K562 (cell line): ENCODE measurements at places on chromosomes 2 and 18.

GRCh38 chr2:54806975-54807374, 83.5 kb downstream of the EML6 start:
- DNase-seq = no peak

- DNase-seq = no peak
Measured at GRCh38 chr2:177239932-177240630, 24.4 kb downstream of the NFE2L2 start.

DNA sequence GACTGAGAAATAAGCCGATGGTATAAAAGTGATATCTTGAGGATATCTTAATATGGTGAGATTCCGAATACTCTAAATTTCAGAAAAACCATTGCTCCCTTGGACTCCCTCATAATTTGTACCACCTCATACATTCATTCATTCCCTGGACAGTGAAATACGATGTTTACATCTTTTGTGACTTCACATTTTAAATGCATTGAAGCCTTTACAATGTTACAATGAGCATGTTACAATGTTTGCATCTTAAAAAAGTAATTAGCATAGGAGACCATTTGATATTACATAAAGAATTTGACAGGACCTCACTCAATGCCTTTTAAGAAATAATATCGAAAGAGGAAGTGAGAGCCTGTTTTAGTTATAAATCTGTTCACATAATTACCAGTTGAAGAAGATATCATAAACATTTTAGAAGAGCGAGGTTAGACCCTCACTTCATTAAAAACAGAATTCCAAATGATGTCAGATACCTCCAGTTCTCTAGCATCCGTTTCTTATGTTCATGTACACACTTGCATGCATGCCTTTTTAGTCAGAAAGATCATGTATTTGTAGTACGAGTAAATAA, 372.0 kb downstream of the ARHGAP15 start:
- DNase-seq = no peak

- DNase-seq = no peak
Measured at GRCh38 chr2:191538334-191538903, 139.5 kb upstream of the NABP1 start.

DNA sequence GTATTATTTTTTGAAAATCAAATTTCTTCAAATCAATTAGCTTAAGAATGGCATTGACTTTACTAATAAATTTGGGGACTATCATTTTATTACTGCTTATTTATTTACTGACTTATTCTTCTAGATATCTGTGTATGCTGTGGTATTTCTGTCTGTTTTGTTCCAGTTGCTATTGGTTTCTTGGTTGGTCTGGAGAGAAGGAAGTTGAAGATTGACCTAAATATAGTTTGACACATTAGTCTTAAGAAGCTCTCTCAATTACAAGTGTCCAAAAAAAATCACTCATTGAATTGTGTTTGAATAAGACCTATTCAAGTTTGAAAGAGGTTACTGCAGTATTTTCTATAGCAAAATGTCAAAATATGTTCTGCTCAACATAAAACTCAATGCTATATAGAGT, 153.3 kb upstream of the KYNU start:
- no peak for DNase-seq

- DNase-seq = no peak
Measured at GRCh38 chr18:58792086-58792485, 72.6 kb upstream of the ZNF532 start.

- no peak for DNase-seq
Measured at GRCh38 chr2:205409411-205409810, 272.9 kb upstream of the NRP2 start.

- no peak for DNase-seq
Measured at GRCh38 chr2:113183264-113183663, 9.5 kb downstream of the PSD4 start.

DNA sequence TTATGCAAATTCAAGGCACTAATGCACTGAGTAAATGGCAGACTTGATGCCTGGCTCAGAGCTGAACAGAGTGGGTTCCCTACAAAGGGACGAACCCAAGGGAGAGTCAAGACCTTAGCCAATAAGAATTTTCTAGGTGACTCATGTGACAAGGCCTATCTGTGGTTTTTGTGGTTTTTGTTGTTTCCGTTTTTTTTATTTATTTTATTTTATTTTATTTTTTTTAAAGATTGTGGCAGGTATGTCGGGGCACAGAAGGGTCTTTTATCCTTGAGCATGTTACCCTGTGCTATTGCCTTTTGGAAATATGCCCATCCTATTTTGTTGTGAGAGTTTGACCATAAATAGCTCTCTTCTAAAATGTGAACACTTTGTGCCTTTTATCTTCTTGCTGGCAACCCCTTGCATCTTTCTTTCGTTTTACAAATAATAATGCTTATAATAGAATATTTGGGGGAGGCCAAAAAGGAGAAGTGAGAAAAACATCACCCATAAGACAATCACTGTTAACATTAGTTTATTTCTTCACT, 113.4 kb upstream of the AQP4 start:
- DNase-seq = no peak
